Skeletal muscle cell (primary cell): ENCODE measurements at places on chromosomes 2 and 18.

GRCh38 chr2:173829727-173830126 is 135.4 kb downstream of the SP3 start:
- DNase-seq: no peak

- no peak for DNase-seq
These were observed 182.2 kb upstream of the ATP5MC3 start for GRCh38 chr2:175363699-175364098.

DNA sequence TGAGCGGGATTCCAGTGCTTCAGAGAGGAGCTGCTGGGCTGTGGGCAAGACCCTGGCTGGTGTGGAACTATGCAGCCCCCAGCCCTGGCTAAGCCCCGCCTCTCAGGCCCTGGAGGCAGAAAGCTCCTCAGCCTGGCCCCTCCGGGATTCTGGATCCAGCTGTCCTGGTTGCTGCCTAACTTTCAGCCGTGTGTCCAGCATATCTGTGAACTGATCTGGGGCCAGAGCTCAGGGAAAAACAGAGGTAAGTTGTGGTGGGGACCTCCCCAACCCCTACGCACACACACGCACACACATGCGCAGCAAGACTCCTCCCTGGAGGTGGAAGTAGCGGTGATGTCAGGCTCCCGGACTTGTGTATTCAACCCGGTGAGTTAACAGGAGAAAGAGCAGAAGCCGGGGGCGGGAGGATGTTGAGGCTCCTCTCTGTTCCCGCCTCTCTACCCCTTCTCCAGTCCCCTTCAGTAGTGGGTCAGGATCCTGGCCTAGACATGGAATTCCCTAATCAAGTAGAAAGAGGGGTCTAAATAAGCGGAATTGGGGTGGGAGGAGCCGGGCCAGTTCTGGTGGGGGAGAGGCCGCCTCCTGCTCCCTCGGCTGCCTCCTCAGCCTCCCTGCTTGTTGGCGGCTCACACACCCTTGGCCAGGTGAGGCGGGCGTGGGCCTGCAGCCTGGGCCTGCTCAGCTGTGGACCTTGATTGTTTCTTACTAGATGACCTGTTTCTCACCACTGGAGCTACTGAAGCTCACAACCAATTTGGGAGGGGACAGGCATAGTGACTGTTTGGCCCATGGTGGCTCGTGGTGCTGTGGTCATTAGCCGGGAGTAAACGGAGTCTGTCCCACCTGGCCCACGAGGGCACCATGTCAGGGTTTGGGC is 33.4 kb downstream of the SIX2 start:
- DNase-seq: no peak

- peak; percentile 47 for DNase-seq
These were observed 32.2 kb upstream of the TRIB2 start for GRCh38 chr2:12684471-12684936.

GRCh38 chr2:58919316-58919715 is 678.2 kb upstream of the FANCL start:
- no peak for DNase-seq

- no peak for DNase-seq
These were observed 110.6 kb upstream of the CD302 start for GRCh38 chr2:159908623-159909022.

DNA sequence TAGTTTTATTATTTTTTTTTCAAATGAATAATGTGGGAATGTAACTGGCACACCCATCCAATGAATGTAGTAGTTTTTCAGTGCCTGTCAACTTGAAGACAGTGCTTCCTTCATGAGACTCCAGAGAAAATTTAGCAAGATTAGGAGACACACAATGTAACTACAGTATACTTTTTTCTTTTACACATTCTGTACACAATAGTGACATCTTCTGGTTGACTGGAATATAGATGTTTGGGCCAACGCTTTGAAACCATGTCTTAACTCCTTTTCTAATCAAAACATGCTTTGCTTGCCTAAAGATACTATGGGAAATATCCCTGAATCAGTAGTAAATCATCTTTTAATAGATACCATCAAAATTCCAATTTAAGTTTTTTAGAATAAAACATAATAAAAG is 229.5 kb upstream of the ZC3H15 start:
- peak; percentile 14 for DNase-seq

- DNase-seq: peak; percentile 49
These were observed 252.4 kb upstream of the ZNF521 start for GRCh38 chr18:25604196-25604893.

DNA sequence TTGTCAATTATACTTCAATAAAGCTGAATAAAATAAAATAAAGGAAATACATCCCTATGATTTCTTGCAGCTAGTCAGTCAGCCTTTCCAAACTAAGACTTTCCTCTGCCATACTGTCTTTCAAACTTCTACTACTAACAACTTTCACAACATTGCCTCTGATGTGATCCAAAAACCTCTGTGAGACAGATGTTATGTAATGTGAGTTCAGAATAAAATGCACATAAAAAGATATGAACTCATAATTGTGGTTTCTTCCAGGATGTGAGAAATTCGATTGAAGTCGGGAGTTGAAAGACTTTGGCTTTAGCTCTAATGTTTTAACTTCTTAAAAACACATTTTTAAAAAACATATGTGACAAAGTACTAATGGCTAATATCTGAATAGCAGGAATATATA is 98.7 kb downstream of the PIGN start:
- DNase-seq: no peak

DNA sequence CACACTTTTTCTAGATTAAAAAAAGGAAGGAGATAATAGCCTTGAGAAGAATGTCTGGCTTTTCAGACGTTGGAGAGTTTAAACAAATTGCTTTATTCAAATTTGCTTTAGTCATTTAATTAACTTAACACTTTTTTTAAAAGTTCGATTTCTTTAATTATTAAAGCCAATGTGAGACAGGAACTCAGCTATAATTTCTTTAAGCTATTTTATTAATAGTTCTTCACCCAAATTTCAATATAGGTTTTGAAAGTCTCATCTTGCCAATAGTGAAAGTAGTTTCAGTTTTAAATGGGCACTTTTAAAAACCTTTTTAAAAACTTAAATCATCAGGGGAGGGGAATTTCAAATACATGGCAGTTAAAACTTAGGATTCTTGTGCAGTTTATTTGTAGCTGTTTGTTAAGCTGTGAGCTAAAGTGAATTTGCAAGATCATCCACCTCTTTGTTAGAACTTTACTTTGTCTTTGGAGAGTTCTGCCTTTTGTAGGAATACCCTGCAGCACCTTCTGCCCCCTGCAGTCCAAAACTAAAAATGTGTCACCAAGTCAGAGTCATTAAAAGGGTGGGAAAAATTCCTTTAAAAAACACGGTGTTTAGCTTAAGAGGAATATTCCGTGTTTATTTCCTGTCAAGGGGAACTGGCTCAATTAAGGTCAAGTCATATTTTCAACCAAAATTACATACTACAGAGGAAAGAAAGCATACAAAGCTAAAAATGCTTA is 4.6 kb downstream of the TGIF1 start:
- DNase-seq: no peak

- DNase-seq: no peak
These were observed 448.0 kb upstream of the SPRED2 start for GRCh38 chr2:65880436-65880835.

GRCh38 chr2:222912117-222912516 is 51.3 kb downstream of the ACSL3 start:
- peak; percentile 71 for DNase-seq

GRCh38 chr2:148876595-148877402 is 1.8 kb downstream of the KIF5C start:
- no peak for DNase-seq

DNA sequence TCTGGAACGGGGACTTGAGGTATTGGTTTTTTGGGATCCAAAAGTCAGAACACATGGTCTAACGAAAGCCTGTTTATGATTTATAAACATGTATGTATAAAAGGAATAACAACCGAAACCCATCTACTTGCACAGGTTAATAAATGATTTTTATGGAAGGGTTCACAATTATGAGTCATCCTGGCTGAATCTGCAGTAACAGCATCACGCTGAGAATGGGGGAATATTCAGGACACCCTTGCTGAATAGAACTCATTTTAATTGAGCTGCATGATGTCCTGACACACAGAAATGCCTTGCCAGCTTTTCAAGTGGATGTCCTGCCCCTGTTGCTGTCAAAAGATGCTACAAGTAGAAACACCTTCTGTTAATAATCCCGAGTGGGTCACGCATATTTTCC is 54.7 kb upstream of the TGFA start:
- DNase-seq: no peak

DNA sequence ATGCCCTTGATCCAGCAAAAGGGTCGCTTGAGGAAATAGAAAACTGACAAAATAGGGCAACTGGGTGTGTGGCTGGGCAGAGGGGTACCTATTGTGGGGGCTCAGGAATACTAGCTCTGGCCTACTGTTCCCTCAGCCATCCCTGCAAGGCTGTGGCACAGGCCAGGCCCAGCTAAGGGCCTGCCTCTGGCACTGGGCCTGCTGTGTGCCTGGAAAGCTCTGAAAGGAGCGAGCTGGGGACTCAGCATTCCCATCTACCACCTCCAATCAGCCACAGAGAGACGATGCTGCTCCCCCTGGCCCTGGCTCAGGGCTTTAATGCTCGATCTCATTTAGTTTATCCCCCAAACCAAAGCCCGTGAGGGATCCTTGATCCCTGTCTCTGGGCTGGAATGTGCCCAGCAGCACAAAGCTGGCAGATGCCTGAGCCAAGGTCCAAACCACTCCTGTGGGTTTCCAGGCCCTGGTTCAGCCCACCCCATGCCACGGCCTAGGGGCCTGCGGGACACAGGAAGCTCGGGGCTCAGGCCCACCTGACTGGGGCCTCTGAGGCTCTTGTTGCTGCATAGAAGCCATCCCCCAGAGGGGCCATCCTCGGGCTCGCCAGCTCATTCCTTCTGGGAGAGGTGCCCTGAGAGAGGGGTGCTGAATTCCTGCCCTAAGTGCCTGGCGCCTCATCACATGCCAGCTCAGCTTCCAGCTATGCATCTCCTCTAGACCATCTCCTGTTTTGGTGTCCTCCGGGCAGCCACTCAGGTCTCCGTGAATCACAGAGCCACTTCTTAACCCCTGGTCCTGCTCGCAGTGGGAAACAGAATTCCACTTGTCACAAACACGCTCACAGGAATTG is 43.0 kb upstream of the KCNF1 start:
- no peak for DNase-seq

DNA sequence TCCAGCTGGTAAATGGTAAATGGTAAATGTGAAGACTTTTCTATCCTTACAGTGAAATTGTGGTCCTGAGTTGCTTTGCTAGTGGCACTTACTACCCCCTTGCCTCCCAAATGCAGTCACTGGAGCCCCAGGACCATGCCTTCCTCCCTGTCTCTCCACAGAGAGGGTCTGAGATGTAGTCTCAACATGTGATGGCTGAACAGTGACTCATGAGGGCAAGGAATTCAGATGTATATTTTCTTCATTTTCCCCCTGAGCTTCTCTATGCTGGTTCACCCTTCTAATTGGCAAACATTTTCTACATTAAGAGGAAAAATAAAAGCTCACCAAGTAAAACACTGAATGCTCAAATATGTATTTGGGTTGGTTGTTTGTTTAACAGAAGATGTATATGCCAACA is 232.0 kb downstream of the SH3BP4 start:
- no peak for DNase-seq

DNA sequence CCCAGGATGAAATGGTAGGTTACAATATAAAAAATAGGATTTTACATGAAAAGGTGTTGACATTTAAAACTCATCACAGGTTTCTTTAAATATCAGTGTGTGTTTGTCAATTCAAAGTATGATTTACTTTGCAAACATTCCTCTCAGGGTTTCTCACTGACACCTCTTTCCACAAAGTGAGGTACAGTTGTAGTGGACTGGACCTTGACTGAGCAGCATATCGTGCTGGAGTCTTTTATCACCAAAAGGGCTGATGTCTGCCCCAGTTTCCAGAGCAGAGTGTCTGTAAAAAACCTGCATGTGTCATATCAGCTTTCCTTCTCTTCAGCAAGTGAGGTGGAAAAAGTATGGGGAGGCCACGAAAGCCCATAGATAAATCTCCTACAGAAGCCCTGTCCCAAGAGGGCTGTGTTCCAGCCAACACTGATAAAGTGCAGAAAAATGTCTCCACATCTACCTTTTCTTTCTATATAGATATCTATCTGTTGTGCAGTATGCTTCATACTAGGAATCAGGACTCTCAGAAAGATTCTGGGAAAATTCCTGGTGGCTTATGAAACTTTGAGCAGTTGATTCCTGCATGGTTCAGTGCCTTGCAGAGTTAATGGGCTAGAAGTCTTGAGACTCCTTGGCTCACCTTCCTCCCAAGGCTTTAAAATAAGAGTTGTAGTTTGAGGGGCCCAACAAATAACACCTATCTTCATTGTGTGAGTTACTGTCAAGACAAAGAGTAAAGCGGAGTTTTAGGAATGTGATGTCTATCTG is 6.9 kb downstream of the ACYP2 start:
- DNase-seq: no peak

DNA sequence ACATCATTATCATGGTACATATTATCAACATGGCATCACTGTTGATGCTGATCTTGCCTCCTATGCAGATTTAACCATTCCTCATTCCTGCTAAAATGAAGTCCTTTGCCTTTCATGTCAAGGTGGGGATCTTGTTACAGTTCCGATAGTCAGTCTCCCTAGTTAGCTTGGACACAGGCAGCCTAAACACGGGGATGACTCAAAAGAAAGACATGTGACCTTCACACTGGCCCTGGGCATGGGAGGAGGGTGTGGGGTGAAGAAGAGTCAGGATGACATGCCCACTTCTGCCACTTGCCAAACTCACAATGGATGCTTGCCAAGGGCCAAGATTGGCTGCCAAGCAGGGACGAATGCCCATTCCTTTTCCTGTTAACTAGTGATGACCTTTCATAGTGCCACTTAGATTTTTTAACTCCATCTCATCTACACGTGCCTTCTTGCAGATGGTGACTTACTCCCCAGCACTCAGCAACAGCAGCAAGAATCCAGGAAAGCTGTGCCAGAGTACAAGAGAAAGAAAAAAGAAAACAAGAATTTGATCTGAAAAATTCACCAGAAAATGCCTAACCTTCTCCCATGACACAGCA is 13.9 kb upstream of the SLC1A4 start:
- DNase-seq: no peak
